ENCODE measurements at places on chromosomes 3 and 15.

GRCh38 chr3:113546414-113546893 lies 14.1 kb downstream of the SIDT1 start:
- no peak for DNase-seq

DNA sequence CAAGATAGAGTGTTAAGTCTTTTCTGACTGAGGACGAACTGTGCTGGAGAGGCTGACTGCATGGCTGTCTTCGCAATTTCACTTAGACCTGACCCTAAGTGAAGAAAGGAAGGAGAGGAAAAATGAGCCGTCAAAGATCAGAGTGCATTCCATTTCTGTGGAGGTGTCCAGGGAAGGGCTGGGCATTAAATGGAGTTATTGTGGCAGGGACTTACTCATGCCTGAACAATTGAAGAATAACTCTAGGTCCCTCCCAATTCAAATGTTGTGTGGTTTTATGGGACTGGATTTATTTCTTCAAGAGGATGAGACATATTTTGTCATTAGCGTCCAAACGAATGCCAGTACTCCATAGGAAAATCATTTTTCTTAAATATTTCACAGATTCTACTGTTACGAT lies 187.3 kb upstream of the CFAP20DC start:
- no peak for DNase-seq

GRCh38 chr15:65406424-65407000 lies 16.2 kb downstream of the IGDCC4 start:
- DNase-seq, result no peak

GRCh38 chr15:51065781-51066180 lies 28.9 kb downstream of the TNFAIP8L3 start:
- no peak for DNase-seq

GRCh38 chr3:15271785-15272381 lies 60.5 kb downstream of the SH3BP5 start:
- peak; percentile 85 for DNase-seq

DNA sequence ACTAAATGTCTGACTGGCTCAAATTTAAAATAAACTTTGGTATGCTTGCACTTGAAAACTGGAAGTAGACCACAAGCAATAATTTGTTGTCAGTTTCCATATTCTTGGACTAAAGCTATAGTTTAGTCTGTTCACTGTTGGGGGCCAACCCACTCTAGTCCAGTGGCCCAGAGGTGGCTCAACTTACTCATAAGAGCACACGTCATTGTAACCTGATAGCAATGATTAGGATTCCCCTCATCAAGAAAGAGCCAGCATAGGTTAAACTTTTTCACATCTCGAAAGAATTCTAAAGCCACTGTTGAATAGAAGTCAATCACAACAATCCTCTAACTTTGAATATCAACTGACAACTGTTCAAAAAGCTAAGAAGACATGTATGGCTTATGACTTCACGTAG lies 147.0 kb downstream of the MEIS2 start:
- no peak for DNase-seq

- no peak for DNase-seq
Measured at GRCh38 chr3:16861432-16861831, 23.3 kb upstream of the PLCL2 start.

DNA sequence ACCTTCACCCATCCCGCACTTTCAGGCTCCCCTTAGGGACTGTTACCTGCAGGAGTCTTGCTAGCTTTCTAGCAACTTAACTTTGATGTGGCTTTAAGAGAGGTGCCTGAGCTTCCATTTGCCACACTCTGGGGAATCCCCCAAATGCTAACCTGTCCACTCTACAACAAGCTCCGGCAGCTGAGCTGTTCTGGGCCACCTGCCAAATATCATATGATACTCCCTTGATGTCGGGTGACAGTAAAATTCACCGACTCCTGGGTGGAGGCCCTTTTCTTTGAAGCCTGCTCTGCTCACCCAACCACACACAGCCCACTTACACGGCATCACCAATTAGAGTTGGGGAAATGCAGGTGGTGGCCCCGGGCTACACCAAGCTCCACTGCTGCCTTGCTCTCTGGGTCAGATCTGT lies 38.0 kb upstream of the XCR1 start:
- peak; percentile 75 for DNase-seq

DNA sequence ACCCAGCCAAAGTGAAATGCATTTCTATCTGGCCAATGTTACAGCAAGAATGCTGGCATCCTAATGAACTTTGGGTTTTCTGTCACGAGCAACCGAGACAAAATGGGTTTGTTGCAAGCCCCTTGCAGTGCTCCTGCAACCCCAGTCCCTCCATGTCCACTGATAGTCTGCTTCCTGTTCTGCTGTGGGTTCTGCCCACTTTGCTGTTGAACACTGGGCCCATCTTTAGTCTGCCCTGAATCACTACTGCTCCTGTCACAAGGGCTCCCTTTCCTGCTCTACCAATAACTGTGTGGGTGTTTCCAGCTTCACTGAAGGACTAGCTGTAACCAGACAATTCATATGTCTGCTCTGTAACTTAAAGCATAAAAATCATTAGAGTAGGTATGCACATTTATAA lies 12.7 kb upstream of the OXSR1 start:
- no peak for DNase-seq

DNA sequence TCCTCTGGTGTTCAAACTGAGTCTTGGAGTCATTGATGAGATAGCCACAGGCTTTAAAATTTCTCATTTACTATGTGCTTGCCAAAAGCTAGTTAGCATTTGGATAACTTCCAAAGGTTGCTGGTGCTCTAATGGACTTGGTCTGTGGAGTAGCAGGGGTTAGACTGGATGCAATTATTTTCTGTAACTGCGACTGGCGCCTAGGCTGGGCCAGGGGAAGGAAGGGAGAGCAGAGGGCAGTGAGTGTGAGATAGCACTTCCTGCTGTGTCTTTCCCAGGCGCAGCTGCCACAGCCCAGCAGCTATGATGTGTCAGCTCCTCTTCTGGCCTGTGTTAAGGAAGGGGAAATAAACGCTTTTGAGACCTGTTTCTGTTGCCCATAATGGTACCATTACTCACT lies 98.6 kb downstream of the MYRIP start:
- no peak for DNase-seq

DNA sequence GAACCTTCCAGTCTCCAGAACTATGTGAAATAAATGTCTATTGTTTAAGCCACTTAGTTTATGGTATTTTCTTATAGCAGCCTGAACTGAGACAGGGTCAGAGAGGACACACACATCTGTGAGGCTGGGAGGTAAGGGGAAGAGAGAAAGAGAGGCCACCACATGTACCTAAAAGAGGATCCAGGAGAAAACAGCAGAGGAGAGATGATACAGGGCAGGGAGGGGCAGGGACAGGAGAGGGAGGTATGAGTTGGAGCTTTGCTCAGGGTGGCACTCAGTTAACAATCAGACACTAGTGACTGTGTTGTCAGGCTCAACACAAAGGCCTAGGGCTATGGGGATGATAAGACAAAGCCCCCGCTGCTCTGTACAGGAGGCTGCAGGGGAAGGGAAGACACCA lies 17.6 kb downstream of the KIF9 start:
- no peak for DNase-seq

- no peak for DNase-seq
Measured at GRCh38 chr3:64109438-64109837, 86.1 kb upstream of the PSMD6 start.

DNA sequence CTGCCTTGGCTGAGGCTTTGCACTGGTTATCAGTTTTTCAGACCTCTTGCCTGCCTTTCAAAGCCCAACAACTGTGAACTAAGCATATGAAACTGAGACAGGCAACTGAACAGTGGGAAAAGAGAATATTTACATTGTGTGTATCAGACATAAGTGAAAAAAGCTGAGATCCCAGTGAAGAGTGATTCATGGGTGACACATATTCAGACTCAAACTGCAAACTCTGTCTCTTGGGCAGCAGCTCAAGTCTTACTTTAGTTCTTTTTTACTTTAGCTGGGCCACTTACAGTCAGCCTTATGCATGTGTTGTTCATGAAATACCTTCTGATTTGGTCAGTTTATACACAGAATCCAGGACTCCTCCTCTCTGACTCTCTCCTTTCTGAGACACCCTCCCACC lies 19.2 kb downstream of the SUCLG2 start:
- no peak for DNase-seq

DNA sequence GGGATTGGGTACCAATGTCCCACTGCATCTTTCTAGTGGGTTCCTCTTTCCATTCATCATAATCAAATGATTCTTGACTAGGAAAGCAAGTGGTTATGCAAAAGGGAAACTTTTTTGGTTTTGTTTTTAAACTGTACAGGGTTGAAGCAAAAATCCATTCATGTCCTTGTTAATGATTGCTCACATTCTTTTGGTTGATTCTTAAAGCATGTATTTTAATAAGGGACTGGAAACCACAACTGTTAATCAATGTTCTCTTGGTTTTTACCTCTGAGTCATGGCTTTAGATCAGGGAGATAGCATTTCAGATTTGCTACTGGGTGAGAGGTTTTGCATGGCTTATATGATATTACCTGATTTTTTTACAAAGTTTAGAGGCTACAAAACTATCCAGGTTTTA lies 371.7 kb upstream of the RGMA start:
- DNase-seq, result no peak

DNA sequence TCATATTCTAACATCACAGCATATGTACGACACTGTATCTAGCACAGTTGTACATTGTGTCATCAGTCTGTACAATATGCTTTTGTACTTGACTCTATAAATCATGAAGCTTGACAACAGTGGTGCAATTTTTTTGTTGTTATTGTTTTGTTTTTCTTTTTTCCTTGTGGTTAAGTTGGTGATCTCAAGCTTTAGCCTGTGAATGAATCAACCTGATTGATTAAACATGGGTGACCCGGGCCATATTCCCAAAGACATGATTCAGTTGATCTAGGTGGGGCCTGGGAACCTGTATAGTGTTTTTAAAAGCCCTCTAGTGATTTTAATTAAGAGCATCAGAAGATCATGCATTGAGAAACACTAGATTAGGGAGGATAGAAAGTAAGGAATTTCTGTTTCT lies 101.8 kb upstream of the AADACL2 start:
- DNase-seq, result no peak

DNA sequence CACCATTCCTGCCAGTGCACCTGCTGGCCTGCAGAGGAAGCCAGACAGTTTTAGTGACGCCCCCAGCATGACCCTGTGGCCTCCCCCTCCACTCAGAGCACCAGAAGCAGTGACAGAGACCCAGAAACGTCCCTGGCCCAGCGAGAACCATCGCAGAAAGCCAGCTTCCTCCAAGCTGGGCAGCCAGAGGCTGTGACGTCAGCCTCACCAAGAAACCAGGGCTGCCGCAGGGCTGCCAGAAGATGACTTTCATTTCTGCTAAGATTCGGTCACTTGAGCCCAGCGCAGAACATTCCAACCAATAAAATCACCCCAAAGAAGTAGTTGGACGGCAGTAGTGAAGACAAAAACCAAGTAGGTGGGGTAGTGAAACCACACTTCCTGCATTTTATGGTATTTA lies 29.6 kb upstream of the RPL32 start:
- no peak for DNase-seq

- DNase-seq, result peak; percentile 45
Measured at GRCh38 chr15:59528961-59529402, 82.6 kb upstream of the GCNT3 start.

DNA sequence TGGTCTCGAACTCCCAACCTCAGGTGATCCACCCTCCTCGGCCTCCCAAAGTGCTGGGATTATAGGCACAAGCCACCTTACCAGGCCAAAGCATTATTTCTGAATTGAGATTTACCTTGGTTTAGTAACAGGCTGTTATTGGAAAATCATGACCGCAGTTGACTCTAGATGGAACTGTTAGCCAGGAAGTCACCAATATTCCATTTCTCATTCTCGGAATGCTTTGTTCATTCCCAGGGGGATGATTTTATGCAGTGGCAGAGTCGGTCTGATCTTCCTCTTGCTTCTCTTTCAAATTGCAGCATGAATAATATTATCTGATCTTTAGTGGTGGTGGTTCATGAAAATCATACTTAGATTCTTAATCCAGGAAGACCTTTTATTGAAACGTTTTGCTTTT lies 195.5 kb upstream of the MBNL1 start:
- no peak for DNase-seq

GRCh38 chr3:23682646-23683045 lies 123.1 kb upstream of the UBE2E1 start:
- no peak for DNase-seq

DNA sequence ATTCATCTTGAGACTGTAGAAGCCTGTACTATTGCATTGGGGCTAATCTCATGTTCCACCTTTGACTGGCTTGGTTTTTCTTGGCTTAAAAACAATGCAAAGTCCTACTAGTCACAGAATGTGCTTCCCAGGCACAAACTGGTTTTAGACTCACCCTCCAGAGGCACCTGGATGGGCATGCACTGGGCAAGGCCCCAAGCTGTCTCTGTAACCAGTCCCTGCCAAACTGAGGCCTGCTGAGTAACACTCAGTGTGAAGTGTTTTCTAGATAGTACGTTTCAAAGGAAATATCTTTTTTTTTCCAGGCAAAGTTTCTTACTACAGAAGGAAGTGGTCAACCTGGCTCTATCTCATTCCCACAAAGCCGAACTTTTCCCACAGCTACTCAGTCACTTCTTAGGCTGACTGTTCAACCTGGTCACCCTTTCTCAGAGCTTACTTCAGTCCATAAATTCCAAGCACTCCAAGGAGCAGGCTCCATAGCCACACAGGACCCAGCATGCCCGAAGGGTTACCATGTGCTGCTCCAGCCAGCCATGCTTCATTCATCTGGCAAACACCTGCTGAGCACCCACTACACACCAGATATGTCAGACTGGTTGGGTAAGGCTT lies 57.4 kb downstream of the NPTN start:
- DNase-seq, result no peak

GRCh38 chr3:24503616-24504113 lies 9.0 kb upstream of the THRB start:
- no peak for DNase-seq

DNA sequence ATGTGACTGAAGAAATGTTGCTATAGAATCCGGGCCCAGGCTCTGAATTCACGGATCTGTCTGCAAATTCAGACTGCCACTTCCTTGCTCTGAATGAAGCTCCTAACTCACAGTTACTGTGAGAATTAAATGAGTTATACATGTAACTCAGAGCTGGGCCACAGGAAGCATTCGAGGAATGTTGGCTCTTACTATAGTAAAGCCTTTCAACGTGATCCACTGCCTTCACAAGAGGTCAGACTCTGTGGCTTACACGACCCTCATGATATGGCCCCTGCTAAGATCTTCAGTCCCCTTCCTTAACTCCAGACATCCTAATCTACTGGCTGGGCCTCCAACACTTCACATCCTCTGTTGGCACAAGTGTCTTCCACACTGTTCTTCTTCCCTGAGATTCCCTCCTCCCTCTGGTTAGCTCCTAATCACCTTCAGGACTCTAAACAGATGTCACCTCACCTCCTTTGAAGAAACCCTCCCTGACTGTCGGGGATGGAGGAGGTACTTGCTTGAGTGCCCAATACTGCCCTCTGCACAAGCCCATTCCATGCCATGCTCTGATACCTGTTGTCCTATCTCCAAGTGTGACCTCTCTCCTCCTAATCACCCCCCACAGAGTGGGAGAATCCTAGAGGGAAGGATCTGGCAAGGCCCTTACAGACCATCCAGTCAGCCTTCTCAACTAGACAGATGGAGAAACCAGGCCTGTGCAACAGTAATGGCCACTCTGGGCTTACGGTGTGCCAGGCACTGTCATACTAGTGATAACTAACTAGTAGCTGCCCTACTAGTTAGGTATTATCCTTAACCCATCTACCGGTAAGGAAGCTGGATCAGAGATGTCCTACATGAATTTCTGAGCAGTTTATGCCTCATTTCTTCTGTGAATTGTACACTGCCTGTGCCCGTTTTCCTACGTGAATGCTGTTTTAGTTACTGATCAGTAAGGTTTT lies 1.3 kb downstream of the ACTR8 start:
- no peak for DNase-seq

GRCh38 chr3:141728355-141728892 lies 9.7 kb upstream of the RNF7 start:
- DNase-seq, result no peak

GRCh38 chr3:175495331-175495730 lies 636.2 kb downstream of the NAALADL2 start:
- no peak for DNase-seq
